ENCODE measurements at places on chromosomes 3 and 15. TPM values are rescaled to one million over a fixed set of nuclear protein-coding genes. Genes with fewer than 3 reads are reported as not detected.

DNAJA4 gene
- 30.6 TPM for total RNA-seq

FLNB gene
- total RNA-seq: 110 TPM

CADM2 gene
- total RNA-seq: 137 TPM

PATL2 gene
- total RNA-seq: 0.49 TPM

SLC12A8 gene
- total RNA-seq: 4.9 TPM

NR2E3 gene
- 218 TPM for total RNA-seq

SETD2 gene
- 115 TPM for total RNA-seq

DUOXA1 gene
- total RNA-seq: 2.0 TPM

CASR gene
- total RNA-seq: 0.05 TPM

ITPKA gene
- 2.6 TPM for total RNA-seq

DENND6A gene
- 75.4 TPM for total RNA-seq

SNRPN gene
- 188 TPM for total RNA-seq

RAD51 gene
- total RNA-seq: 4.1 TPM

AGTR1 gene
- 3.5 TPM for total RNA-seq

TIGIT gene
- total RNA-seq: not detected

ALS2CL gene
- 8.3 TPM for total RNA-seq

HEG1 gene
- 89.8 TPM for total RNA-seq

SLC51A gene
- 0.77 TPM for total RNA-seq

EXD1 gene
- total RNA-seq: not detected

DALRD3 gene
- 42.4 TPM for total RNA-seq

CCDC39 gene
- 0.66 TPM for total RNA-seq

PLCB2 gene
- total RNA-seq: 9.7 TPM

GOLGA8M gene
- total RNA-seq: 1.9 TPM

ATP13A5 gene
- 0.22 TPM for total RNA-seq

FRMD5 gene
- 25.5 TPM for total RNA-seq

THRB gene
- 41.6 TPM for total RNA-seq

SLC28A1 gene
- total RNA-seq: 0.16 TPM

DOCK3 gene
- total RNA-seq: 13.9 TPM

TRIM42 gene
- total RNA-seq: not detected

CD200R1 gene
- 2.0 TPM for total RNA-seq

TTLL13 gene
- not detected for total RNA-seq

PARP16 gene
- 12.1 TPM for total RNA-seq

C2CD4A gene
- total RNA-seq: not detected

OR5K2 gene
- not detected for total RNA-seq

FBXW12 gene
- not detected for total RNA-seq

ADAMTS7 gene
- 20.7 TPM for total RNA-seq

VILL gene
- 14.9 TPM for total RNA-seq

SAXO2 gene
- total RNA-seq: 12.1 TPM

THAP10 gene
- total RNA-seq: 5.7 TPM

UNC13C gene
- 67.3 TPM for total RNA-seq

SCG5 gene
- 42.4 TPM for total RNA-seq

CCR3 gene
- total RNA-seq: not detected

P2RY13 gene
- 0.55 TPM for total RNA-seq

CEMIP gene
- 4.0 TPM for total RNA-seq

ISLR gene
- total RNA-seq: 61.2 TPM

STAC gene
- total RNA-seq: 13.7 TPM

ZMYND10 gene
- 5.7 TPM for total RNA-seq

PIAS1 gene
- total RNA-seq: 99.8 TPM

RCCD1 gene
- total RNA-seq: 20.5 TPM

CPLX3 gene
- total RNA-seq: 42.8 TPM

PAQR5 gene
- total RNA-seq: 3.1 TPM

SV2B gene
- 112 TPM for total RNA-seq

IMPG2 gene
- 221 TPM for total RNA-seq

FAM107A gene
- 18.9 TPM for total RNA-seq

PCCB gene
- 44.4 TPM for total RNA-seq

SLC2A2 gene
- not detected for total RNA-seq

RBPMS2 gene
- 0.93 TPM for total RNA-seq

KBTBD12 gene
- 6.0 TPM for total RNA-seq

Data from camera-type eye (tissue), 1 donor.